Stomach (tissue), 19 donors: ENCODE measurements at places on chromosomes 1 and 21.
A peak's percentile ranks its signal among the peaks of the same experiment; 100 is the strongest.

DNA sequence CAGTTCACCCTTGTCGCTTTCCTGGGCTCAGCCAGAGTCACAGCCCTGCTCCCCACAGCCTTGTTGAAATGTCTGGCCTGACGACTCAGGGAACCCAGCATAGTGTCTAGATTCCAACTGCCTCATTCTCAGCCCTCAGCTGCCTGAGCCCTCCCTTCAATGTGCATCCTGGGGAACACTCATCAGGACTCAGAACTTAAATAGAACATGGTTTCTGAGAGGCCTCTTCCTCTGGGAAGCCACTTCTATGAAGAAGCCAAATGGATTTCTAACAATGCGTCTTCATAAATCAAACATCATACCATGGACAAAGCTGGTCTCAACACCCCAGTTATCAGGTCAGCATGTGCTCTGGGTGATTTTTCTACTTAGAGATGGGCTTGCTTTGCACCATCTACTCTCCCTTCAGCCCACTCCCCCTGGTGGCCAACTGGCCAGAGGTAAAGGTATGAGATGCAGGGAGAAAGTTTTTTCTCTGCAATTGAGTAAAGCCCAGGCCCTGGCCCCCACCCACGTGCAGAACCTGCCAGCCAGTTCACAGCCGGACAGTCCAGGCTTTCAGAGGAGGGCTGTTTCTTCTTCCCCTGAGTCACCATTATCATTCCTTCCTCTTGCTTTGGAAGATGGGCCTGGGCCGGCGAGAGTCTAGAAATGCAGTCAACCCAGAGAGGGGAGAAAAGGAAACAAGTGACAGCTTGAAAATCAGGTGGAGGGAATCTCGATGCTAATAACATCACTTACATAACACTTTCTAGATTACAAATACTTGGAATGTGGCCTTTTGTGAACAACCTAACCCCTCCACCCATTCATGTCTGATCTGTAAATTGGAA lies 32.1 kb downstream of the CD244 start:
- no peaks in the 10 kb centered on the region for H3K27me3 ChIP-seq
- no peaks in the 10 kb centered on the region for H3K36me3 ChIP-seq
- no peaks in the 10 kb centered on the region for H3K4me1 ChIP-seq
- H3K27ac ChIP-seq, result no peak overlapping the region

DNA sequence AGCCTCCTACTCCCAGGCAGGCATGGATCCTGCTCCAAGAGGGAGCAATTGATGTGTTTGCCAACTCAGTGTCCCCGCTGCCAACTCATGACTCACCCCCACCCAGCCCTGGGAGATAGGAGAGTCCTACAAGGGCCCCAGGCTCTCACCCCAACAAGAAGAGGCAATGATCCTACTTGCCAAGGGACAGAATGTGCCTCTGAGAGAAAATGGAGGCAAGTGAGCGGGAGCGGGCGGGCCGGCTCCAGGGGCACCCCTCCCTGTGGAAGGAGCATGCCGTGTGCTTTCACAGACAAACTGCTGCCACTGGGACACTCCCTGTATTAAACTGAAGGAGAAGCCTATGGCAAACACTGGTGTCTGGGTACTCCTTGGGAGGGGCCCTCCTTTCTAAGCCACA lies 16.7 kb downstream of the PKP1 start:
- H3K4me3 ChIP-seq, result no peak overlapping the region
- H3K27me3 ChIP-seq, result no peaks in the 10 kb centered on the region
- H3K27ac ChIP-seq, result no peak overlapping the region
- peak; percentile 64 for DNase-seq
- no peaks in the 10 kb centered on the region for H3K4me1 ChIP-seq
- H3K36me3 ChIP-seq, result no peaks in the 10 kb centered on the region

DNA sequence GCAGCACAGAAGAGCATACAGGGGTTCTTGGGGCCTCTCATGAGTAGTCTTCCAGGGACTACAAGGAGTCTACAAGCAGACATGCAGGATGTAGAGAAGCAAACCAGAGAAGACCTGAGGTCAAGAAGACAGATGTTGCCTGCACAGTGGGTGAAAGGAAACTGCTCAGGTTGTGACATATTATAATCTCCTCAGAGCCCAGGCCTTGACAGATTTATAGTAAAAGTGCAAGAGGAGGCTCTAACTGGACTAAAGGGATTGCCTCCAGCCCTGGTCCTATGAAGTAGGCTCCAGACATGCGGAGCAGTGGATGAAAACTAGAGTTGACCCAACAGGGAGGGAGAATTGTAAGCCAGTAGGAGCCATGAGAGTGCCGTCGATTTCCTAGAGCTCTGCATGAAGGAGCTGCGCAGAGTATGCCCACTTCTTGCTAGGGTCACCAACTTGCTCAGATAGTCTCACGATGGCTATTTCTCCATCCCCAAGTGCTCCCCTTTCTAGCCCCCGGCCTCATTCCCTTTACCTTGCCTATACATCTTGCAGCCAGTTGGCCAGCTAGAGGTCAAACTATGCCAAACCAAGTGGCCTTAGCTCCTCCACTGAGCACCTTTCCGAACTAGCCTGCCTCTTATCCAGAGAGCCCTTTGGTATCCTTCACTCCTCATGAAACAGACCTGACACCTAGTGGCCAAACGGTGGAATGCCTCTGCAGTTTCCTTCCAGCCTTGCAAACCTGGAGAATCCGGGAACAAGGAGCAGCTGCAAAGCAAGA lies 36.2 kb upstream of the IPO9 start:
- peaks cover 23% of the 10 kb centered on the region for H3K36me3 ChIP-seq
- peak overlapping the region; percentile 60 for H3K27ac ChIP-seq
- H3K4me1 ChIP-seq, result peaks cover 18% of the 10 kb centered on the region
- peak; percentile 81 for DNase-seq
- no peak overlapping the region for H3K4me3 ChIP-seq

- H3K4me1 ChIP-seq, result peaks cover 97% of the 10 kb centered on the region
- no peaks in the 10 kb centered on the region for H3K36me3 ChIP-seq
- DNase-seq, result no peak
Observed at GRCh38 chr1:193185211-193185610, 1.2 kb downstream of the B3GALT2 start.

- no peaks in the 10 kb centered on the region for H3K27me3 ChIP-seq
- H3K36me3 ChIP-seq, result no peaks in the 10 kb centered on the region
- H3K27ac ChIP-seq, result no peak overlapping the region
- no peak overlapping the region for H3K4me3 ChIP-seq
Observed at GRCh38 chr1:118321840-118322239, 136.8 kb upstream of the SPAG17 start.

DNA sequence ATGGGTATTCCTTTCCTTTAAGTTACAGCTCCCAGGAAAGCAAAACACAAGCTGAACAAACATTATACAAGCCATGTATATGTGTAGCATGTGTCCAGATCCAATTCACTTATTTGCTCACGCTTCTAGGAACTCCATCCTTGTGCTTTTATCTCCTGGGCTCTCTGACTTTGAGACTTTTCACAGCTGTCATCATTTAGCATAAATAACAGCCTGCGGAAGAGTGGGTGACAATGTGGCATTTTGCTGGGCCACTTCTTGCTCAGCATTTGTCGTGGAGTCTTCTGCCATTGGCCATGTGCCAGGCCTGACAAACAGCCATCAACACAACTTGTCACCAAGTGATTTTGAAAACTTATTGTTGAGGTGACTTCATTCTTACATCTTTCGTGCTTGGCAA lies 164.3 kb downstream of the KIF26B start:
- H3K4me1 ChIP-seq, result peaks cover 4% of the 10 kb centered on the region
- no peaks in the 10 kb centered on the region for H3K27me3 ChIP-seq
- H3K36me3 ChIP-seq, result no peaks in the 10 kb centered on the region
- no peak for DNase-seq
- H3K27ac ChIP-seq, result no peak overlapping the region
- no peak overlapping the region for H3K4me3 ChIP-seq

GRCh38 chr1:111989531-111990025 lies at the start of gene KCND3:
Gene KCND3 (minus strand): TSS chr1:111989668.
- H3K4me3 ChIP-seq, result peak within 1 kb of the TSS; percentile 64
- peaks cover 48% of the 10 kb centered on the region for H3K4me1 ChIP-seq
- H3K36me3 ChIP-seq, result no peaks in the 10 kb centered on the region
- DNase-seq, result peak; percentile 49
- peaks cover 50% of the 10 kb centered on the region for H3K27me3 ChIP-seq
- peak within 1 kb of the TSS; percentile 76 for H3K27ac ChIP-seq

GRCh38 chr1:52856026-52856425 lies 13.5 kb downstream of the ZYG11A start:
- H3K27me3 ChIP-seq, result peaks cover 8% of the 10 kb centered on the region
- no peak overlapping the region for H3K4me3 ChIP-seq

- DNase-seq, result no peak
- H3K4me1 ChIP-seq, result peaks cover 62% of the 10 kb centered on the region
- peak overlapping the region; percentile 85 for H3K27ac ChIP-seq
- no peaks in the 10 kb centered on the region for H3K27me3 ChIP-seq
- peak overlapping the region; percentile 82 for H3K4me3 ChIP-seq
Observed at GRCh38 chr1:32335535-32335789, 571 bp downstream of the MARCKSL1 start.

DNA sequence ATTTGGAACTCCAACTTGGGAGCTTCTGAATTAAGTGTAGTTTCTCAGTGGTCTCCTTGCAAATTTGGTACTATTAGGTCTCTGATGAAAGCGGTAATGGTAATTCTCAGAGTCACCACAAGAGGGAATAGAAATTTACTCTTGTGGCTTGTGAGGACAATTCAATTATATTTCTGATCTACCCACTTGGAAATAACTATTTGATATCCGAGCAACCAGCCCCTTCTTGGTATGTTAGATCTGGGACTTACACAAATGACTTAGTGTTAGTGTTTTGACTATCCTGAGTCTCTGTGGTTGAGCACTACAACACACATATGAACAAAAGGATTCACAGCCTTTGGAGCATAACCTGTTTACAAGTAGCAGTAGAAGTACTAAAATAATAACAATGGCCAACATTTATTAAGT lies 68.1 kb downstream of the RPS6KA1 start:
- H3K27me3 ChIP-seq, result no peaks in the 10 kb centered on the region
- DNase-seq, result peak; percentile 75
- H3K4me1 ChIP-seq, result no peaks in the 10 kb centered on the region
- no peak overlapping the region for H3K27ac ChIP-seq
- no peak overlapping the region for H3K4me3 ChIP-seq

GRCh38 chr1:66464802-66465201 lies 69.2 kb upstream of the SGIP1 start:
- no peaks in the 10 kb centered on the region for H3K36me3 ChIP-seq
- DNase-seq, result no peak
- no peaks in the 10 kb centered on the region for H3K4me1 ChIP-seq
- H3K27me3 ChIP-seq, result no peaks in the 10 kb centered on the region

DNA sequence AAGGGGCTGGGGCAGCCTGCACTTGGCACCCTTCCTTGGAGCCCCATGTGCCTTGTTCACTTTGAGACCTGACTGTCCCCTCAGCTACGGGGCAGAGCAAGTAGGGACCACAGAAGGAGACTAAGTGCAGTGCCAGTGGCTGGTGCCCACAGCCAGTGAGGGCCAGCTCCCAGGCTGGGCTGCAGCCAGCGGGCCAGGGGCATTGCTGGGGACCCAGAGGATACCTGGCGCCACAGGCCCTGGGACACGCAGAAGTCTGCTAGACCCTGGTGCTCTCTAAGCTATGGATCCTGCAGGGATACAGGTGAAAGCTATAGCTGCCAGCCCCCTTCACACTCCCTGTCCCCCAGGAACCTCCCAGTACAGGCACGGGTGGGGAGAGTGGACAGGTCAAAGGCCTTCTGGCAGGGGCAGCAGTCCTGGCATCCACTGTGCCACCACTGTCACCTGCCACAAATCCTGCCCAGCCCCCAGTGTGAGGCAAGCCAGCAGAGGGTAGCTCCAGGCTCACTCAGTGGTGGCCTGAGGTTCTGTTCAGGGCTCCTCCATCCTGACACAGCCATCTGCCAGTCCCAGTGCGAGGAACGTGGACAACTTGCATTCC lies 1.3 kb downstream of the CLCNKA start:
- no peaks in the 10 kb centered on the region for H3K36me3 ChIP-seq
- H3K4me1 ChIP-seq, result peaks cover 45% of the 10 kb centered on the region
- peak overlapping the region; percentile 91 for H3K27ac ChIP-seq
- H3K4me3 ChIP-seq, result no peak overlapping the region
- peaks cover 9% of the 10 kb centered on the region for H3K27me3 ChIP-seq
- DNase-seq, result no peak

DNA sequence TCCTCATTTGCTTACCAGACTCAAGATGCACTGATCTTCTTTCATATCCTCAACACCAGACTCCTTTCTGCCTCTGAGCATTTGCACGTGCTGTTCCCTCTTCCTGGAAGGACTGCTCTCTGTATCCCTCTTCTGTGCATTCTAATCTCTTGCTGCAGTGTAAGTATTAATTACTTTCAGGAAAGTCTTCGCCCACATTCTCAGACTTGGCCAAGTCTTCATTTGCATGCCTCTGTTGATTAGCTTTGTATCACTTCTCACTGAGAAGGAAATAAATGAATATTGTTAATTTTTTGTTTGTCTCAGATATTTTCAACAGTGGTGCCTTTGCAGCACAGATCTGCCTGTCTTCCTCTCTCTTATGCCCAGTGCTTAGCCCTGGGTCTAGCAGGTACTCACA lies 50.3 kb upstream of the RAB3GAP2 start:
- no peaks in the 10 kb centered on the region for H3K36me3 ChIP-seq
- H3K4me3 ChIP-seq, result no peak overlapping the region
- DNase-seq, result no peak
- no peak overlapping the region for H3K27ac ChIP-seq
- H3K27me3 ChIP-seq, result no peaks in the 10 kb centered on the region

DNA sequence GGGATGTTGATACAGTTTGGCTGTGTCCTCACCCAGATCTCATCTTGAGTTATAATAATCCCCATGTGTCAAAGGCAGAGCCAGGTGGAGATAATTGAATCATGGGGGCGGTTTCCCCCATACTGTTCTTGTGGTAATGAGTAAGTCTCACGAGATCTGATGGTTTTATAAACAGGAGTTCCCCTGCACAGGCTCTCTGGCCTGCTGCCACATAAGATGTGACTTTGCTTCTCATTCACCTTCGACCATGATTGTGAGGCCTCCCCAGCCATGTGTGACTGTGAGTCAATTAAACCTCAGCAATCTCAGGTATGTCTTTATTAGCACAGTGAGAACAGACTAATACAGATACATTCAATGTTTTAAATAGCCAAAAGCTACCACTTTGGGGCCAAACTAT lies 41.1 kb downstream of the SLC35F3 start:
- H3K4me1 ChIP-seq, result no peaks in the 10 kb centered on the region
- H3K27me3 ChIP-seq, result no peaks in the 10 kb centered on the region
- no peak for DNase-seq
- H3K4me3 ChIP-seq, result no peak overlapping the region
- no peaks in the 10 kb centered on the region for H3K36me3 ChIP-seq
- H3K27ac ChIP-seq, result no peak overlapping the region

DNA sequence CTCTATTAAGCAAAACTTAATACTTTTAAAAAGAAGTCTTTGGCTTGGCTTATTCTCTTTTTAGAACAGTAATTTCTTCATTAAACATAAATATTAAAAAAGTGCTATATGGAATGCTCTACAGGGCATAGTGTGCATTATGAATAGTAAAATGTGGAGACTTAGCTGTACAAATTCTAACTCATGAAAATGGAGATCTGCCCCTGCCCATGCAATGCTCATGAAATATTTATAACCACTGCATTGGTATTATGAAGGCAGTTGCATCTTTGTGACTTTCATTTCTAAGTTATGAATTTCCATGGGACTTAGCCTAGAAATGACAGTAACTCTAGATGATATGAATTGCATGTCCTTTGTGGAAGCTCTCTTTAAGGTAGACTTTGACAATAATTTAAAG lies 586.0 kb downstream of the PTBP2 start:
- no peaks in the 10 kb centered on the region for H3K27me3 ChIP-seq
- no peak overlapping the region for H3K4me3 ChIP-seq
- H3K36me3 ChIP-seq, result no peaks in the 10 kb centered on the region

- H3K36me3 ChIP-seq, result peaks cover 79% of the 10 kb centered on the region
- DNase-seq, result no peak
- no peaks in the 10 kb centered on the region for H3K27me3 ChIP-seq
- H3K4me1 ChIP-seq, result peaks cover 23% of the 10 kb centered on the region
- no peak overlapping the region for H3K27ac ChIP-seq
Observed at GRCh38 chr1:150966011-150966410, 8.6 kb downstream of the CERS2 start.

- H3K36me3 ChIP-seq, result no peaks in the 10 kb centered on the region
- DNase-seq, result no peak
- H3K27ac ChIP-seq, result no peak overlapping the region
- H3K27me3 ChIP-seq, result no peaks in the 10 kb centered on the region
Observed at GRCh38 chr1:25081496-25081895, 150.8 kb downstream of the SYF2 start.
